CD4-positive, CD25-positive, alpha-beta regulatory T cell (primary cell): ENCODE measurements at places on chromosomes 4 and X. TPM values are rescaled to one million over a fixed set of nuclear protein-coding genes. Genes with fewer than 3 reads are reported as not detected.

DNA sequence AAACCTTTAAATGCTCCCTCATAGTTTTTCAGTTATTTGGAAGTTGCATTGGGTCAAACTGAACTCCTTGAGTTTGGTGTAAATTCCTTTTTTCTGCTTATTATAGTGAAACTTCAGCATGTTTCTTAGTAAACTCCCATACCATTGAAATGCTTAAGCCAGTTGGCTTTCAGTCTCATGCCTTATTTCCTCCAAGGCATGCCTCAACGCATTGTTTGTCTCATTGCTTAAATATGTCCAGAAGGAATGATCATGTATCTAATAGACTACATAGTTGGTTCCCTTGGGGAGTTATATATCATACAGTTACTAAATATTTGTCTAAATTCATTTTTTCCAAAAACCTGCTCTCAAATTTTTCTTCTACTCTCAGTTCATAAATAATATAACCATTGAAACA lies 114.0 kb downstream of the STOX2 start:
- DNase-seq = no peak

GRCh38 chr4:16661813-16662212 lies 236.6 kb downstream of the LDB2 start:
- no peak for DNase-seq

- DNase-seq = no peak
Observed at GRCh38 chrX:9890681-9891091, 76.5 kb upstream of the CLDN34 start.

- no peak for DNase-seq
Observed at GRCh38 chr4:140659943-140660700, 91.4 kb upstream of the UCP1 start.

DNA sequence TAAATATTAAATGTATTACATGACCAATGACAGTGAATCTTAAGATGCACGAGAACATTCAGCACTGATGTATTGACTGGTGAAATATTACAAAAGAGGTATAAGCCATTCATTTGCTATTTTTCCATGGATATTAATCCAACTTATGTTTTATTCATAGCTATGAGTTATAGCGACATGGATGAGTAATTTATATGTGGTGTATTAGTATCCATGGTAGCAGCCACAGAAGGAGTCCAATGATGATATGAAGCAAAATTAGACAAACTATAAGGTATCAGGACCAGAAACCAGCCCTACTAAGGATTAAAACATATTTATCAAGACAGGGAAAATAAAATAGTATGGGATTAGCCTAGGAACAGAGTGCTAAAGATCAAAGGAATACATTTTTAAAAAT lies 50.7 kb downstream of the THAP9 start:
- DNase-seq = no peak

C4orf51 gene
- total RNA-seq = not detected

DNA sequence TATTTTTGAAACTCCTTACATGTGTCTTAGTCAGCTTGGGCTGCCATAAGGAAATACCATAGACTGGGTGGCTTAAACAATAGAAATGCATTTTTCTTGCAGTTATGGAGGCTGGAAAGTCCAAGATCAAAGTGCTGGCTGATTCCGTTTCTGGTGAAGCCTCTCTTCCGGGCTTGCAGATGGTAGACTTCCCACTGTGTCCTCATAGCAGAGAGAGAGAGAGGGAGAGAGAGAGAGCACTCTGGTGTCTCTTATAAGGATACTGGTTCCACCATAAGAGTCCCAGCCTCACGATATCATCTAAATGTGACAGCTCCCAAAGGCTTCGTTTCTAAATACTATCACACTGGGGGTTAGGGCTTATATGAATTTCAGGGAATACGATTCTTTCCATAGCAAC lies 39.7 kb downstream of the ENPEP start:
- DNase-seq = no peak

DNA sequence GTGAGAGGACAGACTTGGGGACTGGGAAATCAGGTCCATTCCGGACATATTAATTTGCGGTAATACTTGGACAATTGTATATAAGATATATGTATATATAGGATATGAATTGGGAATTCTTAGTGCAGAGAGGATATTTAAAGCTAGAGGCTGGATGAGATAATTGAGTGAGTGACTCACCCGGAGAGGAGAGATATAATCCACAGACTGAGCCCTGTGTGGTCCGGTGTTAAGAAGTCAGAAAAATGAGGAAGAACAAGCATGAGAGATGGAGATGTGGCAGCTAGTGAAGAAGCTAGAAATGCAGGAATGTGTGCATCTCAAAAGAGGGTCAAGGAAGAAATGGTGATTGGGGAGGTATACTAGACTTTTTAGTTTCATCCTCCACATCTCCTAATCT lies 336.2 kb downstream of the SLC7A11 start:
- DNase-seq = no peak

PTCHD1 gene
- not detected for total RNA-seq

- DNase-seq = no peak
Observed at GRCh38 chr4:132557660-132558059, 591.4 kb upstream of the PCDH10 start.

DNA sequence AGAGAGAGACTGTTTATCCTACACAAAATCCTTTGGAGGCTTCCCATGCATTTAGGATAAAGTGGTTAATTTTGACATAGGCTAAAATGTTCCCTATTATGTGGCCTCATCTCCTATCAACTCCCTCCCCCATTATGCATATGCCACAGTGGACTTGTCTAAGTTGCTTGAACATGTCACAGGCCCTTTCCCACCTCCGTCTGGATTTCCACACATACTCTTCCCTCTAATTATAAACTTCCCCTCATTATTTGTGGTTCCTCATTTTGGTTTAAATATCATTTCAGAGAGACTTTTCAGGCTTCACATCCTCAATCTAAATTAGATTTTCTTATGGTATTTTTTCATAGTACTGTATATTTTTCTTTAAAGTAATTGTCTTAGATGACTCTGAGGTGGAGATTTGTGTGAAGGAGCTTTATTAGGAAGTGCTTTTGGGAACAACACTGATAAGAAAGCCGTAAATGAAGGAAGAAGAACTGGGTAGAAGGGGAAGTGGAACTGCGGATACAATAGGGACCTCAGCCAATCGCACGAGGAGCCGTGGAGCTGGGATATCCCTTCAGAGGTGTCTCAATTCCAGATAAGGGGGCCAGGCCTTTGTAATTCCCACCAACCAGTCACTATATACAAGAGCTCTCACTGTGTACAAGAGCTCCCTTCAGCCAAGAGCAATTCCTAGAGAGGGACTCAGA lies 7.9 kb downstream of the C4orf17 start:
- no peak for DNase-seq

DNA sequence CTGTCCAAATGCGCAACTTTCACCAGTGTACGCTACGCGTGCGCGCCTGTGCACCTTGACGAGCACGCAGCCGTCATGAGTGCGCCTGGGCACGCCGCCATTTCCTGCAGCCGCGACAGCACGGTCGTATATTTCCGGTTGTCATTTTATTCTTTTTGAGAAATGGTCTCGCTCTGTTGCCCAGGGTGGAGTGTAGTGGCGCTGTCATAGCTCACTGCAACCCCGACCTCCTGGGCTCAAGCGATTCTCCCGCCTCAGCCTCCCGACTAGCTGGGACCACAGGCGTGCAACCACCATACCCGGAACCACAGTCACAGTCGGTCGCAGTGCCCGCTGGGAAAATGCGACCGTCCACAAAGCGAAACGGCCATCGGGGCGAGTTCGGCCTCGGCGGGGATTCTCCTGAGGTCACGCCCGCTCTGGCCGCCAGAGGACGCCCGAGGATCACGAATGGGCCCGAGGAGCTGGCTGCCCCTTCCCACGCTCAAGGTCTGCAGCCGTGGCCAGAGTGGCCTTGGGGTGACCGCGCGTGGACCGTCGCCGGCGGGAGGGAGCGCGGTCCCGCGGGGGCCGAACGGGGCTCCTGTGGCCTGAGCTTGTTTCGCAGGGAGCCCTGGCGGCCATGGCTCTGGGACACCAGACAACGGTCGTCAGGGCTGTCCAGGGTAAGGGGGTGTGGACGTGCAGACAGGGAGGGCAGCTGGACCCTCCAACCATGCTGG lies 23.7 kb upstream of the PNMA3 start:
- DNase-seq = peak; percentile 33

CENPVL1 gene
- total RNA-seq = not detected

GRCh38 chr4:3683077-3683743 lies 83.0 kb upstream of the ADRA2C start:
- no peak for DNase-seq

- DNase-seq = no peak
Observed at GRCh38 chr4:14167876-14168510, 540.5 kb upstream of the BOD1L1 start.

DNA sequence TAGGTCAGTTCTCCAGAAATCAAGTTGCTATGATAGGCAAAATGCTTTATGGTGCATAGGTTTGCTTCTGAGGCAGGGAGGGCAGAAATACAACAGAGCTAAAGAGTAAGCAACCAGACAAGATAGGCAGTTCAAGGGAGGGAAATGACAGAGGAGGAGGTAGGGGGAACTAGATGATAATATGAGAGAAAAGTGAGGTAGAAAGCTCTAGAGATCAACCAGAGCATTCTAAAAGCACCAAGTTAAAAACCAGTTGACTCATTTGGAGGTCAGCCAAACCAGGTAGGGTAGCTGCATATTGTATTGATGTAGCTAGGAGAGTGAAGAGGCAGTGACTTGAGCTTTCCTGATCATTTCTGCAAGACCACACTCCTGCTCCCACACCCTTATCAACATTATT lies 49.0 kb upstream of the SLC16A2 start:
- DNase-seq = no peak

FREM3 gene
- 0.25 TPM for total RNA-seq

- no peak for DNase-seq
Observed at GRCh38 chr4:15958562-15958961, 4.4 kb downstream of the FGFBP2 start.

TGIF2LX gene
- not detected for total RNA-seq

FATE1 gene
- total RNA-seq = not detected

DNA sequence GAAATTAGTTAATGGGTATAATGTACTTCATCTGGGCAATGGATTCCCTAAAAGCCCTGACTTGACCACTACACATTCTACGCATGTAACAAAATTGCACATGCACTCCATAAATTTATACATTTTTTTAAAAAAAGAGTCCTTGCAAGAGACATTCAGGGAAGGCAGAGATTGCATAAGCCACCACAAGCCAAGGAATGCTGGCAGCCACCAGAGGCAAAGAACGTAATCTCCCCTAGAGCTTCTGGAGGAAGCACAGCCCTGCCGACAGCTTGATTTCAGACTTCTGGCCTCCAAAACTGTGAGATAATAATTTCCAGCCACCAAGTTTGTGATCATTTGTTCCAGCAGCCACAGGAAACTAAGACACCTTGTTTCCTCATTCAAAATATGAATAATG lies 185.6 kb upstream of the GALNT7 start:
- no peak for DNase-seq

GRCh38 chr4:138656990-138657389 lies 358.6 kb upstream of the NOCT start:
- no peak for DNase-seq

DNA sequence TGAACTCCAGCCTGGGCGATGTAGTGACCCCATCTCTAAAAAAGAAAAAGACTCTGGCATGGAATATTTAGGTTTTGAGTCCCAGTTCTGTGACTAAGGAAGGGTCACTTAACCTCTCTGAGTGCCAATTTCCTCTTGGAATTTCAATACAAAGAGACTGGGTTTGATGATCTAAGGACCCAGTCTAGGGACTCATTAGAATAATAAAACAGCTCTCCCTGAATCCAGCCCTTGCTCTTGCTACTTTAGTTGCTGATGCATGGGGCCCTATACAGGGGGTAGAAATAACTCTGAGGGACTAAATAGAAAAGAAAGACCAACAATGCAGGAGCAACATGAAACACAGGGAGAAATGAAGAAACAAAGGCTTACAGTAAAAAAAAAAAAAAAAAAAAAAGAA lies 12.6 kb downstream of the C4orf54 start:
- DNase-seq = no peak

DNA sequence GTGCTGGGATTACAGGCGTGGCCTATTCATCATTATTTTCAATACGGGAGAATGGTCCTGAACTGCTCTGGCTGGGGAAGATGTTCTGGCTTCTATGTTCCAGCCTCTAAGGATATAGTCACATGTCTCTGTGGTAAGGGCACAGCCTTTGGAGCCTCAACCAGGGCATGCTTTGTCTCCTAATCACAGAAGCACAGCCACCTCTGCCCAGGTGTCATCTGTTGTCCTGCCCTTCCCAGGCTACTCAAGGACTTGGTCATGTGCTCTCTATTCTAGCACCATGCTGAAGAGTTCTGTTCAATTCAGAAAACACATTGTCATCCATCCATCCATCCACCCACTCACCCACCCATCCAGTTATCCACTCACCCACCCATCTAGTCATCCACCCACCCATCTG lies 29.5 kb downstream of the ASMTL start:
- DNase-seq = no peak

USP17L13 gene
- not detected for total RNA-seq

DNA sequence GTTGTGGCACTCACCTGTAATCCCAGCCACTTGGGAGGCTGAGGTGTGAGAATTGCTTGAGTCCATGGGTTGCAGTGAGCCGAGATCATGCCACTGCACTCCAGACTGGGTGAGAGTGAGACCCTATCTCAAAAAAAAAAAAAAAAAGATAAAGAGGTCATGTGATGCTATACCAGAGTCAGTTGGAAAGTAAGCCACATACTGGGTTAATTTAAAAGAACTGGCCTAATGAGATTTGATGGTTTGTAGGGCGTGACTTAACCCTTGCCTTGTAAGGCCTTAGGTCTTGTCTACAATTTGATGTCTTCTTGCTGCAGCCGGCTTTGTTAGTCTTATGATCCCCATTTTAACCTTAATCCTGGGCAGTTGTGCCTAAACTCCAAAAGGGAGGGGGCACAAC lies 5.2 kb downstream of the MGST2 start:
- no peak for DNase-seq

NUDT6 gene
- 1.8 TPM for total RNA-seq

DNA sequence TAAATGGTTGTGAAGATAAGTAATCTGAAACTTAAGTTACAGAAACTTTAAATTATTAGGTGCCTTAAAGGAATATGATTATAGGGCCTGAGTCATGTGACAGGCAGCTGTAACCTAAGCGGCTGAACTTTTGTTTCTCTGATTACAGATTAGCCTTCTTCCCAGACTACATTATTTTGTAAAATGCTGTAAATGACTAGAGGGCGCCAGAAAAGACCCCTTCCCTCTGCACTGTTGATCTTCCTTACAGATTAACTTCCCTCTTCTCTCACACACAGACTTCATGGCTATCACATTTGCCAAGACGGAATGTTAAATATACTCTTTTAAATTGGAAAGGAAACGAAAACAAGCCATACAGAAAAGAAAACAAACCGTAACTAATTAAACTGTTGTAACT lies 96.6 kb downstream of the EVC2 start:
- DNase-seq = no peak

GRCh38 chr4:142238589-142238988 lies 602.2 kb downstream of the IL15 start:
- no peak for DNase-seq

- DNase-seq = no peak
Observed at GRCh38 chr4:32686123-32686522, 1966.0 kb downstream of the PCDH7 start.

DNA sequence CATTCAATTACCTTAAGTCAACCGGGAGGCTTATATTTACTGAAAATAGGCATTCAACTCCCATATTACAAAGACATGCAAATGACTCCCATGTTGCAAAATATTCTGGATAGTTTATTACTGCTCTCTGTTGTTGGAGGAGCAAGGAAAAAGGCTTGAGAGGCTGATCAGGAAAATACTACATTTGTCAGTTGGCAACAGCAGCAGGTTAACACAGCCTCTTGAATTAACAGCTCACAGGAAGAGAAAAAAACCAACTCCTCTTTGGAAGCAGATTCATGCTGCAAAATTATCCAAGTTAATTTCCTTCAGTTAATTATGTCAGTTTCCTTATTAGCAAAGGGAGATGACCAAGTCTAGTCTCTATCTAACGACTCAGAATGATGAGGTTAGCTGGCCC lies 238.9 kb downstream of the MAML3 start:
- DNase-seq = no peak

IL1RAPL1 gene
- total RNA-seq = not detected
